Islet precursor cell (in vitro differentiated cells): ENCODE measurements at places on chromosomes 6 and 20.

- no peak for DNase-seq
Observed at GRCh38 chr20:17943343-17943742, 25.3 kb downstream of the SNX5 start.

GRCh38 chr6:48429610-48430009 is 318.6 kb upstream of the PTCHD4 start:
- DNase-seq = no peak

- DNase-seq = no peak
Observed at GRCh38 chr6:80165143-80165542, 58.7 kb downstream of the BCKDHB start.

DNA sequence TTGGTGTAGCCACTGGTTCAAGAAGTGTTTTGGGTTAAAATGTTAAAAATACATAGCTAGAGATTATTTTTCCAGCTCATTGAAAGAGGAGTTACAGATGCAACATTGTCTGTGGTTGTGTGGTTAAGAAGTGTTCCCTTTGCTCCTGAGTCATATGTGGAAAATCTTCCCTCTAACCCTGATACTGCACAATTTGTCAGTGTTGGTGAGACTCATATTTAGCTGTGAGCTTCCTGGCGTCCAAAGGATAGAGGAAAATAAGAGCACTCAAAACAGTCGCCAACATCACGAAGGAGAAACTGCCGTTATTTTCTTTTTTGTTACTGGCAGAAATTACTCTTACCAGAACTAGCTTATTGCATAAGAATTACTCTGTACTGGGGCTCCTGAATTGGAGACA is 250.4 kb downstream of the CDH4 start:
- no peak for DNase-seq

DNA sequence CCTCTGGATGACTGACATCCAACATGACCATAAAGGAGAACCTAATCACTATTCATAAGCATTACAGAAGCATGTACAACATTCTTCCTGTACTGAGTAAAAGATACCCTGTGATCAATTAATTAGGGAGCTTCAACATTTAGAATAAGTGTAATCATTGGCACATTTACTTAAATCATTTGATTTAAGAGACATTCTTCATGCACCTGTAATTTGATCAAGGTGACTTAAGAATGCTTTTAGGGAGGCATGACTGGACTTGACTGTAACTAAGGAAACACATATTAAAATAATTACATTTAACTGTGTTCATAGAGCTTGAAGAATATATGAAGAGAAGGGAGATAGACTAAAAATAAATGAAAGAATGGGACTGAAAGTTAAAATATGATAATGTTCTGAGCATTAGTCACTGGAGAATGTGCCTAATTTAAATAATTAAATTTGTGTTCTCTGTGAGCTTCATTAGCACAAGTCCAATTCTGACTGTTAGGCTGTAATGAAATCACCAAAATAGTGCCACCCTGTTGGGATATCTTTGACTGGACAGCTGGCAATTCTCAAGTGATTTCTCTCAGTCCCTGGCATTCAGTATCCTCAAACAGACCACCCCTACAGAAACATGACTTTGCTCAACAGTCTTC is 295.5 kb upstream of the ADGRB3 start:
- no peak for DNase-seq

GRCh38 chr6:946546-946945 is 253.6 kb upstream of the EXOC2 start:
- DNase-seq = no peak

DNA sequence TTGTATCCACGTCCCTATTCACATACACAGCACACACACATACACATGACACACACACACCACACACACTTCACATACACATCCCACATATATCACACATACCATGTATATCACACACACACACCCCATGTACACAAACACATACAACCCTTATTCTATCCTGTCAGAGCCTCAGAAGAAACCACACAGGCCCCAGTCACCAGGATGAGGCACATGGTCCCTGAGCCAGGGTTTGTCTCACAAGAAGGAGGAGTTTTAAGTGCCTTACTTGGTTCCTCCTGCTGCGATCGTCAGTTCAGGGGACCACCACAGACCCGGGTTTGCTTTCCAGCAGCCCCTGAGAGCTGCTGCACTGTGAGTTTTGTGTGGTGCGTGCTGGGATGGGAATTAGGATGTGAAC is 23.6 kb downstream of the BFSP1 start:
- no peak for DNase-seq

DNA sequence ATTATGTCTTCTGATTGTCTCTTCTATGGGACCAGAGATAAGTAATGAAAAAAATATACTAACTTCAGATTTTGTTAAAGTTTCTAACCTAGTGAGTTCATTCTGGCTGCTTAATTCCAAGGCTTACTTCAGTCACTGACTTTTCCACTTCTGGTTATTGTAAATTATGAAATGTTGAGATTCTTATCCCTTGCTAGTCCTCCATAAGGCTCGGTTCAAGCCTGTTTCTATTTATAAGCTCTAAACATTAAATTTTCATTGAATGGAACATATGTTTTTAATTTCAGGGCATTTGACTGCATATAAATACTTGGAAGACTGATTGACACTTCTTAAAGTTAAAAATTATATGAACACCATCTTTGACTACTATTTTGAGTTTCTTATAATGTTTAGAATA is 23.6 kb upstream of the NKAIN2 start:
- no peak for DNase-seq

DNA sequence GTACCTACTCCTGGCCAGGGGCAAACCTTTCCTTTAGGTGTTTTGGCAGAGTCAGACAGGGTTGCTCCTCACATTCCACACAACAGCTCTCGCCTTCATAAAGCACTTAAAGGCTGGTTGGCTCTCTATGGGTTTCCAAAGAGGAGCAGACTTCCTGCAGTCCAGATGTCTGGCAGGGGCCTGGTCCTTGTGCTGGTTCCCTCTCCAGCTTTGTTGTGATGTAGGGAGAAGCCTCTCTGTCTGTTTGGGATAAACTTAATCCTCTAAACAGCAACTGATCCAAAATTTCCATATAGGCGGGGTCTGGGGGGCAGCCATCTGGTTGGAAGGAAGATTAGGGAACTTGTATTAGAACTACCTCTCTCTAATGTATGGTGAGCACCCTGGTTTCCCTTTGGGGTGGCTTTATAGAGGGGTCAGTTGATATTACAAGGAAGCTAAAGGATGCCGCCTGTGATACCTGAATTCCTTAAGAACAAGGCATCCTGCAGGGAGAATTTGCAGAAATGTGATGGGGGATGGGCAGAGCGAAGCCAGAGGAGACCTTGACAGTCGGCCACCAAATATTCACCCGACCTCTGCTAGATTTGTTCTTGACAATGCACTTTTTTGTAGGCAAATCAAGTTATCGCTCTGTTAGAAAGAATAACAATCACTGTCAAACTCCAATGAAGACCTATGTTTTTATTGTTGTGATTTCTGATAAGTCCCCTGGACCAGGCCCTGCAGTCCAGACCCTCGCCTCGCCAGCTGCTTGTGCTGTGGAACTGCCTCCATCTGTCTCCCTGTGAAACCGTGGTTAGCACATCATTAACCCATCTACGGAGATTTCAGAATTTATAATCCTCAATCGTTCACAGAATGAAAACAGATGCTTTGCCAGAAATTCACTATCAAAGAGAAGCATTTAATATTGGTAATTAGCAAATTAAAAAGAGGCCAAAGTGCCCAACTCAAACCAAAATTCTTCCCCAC is 94.0 kb upstream of the RALGAPA2 start:
- no peak for DNase-seq

DNA sequence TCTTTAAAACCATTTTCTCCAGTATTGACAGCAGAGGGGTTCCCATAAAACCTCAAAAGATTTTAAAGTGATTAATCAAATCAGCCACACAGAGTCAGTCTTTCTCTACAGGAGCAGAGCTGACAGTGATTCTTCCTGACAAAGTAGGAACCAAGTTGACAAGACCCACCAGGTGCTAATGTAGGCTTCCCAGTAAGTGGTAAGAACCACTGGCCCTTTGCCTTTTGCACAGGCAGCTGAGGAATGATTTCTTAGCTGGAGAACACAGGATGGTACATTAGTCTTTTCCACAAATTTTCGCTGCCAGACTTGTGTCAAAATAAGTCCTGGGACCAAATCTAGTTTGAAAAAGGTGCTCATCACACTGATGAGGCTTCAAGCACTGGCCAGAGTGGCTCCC is 95.8 kb downstream of the ARMC2 start:
- DNase-seq = no peak

DNA sequence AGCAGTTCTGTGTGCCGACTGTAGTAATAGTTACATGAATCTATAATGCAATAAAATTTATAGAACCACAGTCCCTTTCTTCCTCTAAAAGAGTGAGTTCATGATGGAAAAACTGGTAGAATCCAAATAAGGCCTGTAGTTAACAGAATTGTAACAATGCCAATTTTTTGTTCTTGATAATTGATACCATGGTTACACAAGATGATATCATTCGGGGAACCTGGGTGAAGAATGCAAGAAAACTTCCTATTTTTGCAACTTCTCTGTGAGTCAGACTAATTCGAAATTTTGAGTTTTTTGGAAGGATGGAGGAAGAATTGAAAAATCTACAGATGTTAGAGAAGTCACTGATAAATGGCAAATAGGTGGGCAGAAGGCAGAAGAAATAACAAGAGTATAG is 381.8 kb downstream of the CDKAL1 start:
- no peak for DNase-seq

- no peak for DNase-seq
Observed at GRCh38 chr6:81138236-81138635, 614.2 kb downstream of the TENT5A start.

- no peak for DNase-seq
Observed at GRCh38 chr6:133254552-133255228, 13.5 kb downstream of the EYA4 start.

DNA sequence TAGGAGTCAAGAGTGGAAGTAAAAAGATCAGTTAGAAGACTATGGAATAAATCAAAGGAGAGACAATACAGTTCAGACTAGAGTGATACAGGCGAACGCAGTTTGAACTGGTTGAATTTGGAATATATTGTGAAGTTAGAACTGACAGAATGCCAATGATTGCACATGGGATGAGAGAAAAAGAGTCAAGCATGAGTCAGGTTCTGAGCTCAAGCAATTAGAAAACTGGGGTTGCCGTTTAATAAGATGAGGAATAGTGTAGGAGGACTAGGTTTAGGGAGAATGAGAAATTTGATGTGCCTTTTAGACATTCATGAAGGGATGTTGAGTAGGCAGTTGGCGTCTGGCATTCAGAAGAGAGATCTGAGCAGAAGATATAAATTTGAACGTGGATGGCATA is 8.0 kb downstream of the RNF217 start:
- DNase-seq = no peak

DNA sequence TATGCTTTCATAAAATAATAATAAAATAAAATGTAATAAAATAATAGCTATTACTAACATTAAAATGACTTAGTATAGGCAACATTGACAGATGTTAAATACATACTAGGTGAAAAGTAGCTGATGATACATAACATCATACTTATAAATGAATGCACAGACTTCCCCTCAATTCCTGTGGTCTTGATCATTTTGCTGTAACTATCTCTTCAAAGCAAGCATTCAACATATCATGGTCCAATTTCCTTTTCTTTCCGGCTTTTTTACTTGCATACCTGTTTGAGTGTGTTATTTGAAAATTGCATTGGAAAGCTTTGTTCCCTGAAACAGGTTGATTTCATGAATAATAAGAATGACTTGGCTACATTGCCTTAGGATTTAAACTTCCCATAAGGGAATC is 309.3 kb downstream of the HDGFL1 start:
- DNase-seq = no peak

DNA sequence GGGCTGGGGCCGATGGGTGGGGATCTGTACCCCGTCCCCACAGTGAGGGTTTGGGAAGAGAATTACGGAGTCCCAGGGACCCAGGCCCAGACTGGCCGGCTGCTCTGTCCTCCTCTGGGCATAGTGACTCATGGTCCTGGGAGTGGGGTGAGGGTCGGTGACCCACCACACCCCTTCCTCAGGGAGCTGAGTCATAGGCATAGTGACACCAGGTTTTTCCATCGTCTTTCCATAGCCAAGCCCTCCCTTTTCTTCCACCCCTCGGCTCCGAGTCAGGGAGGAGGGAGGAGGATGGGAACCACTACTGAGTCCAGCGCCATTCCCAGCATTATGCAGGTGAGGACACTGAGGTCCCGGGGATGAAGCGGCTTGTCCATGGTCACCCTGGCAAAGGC is 8.9 kb downstream of the CYP21A2 start:
- peak; percentile 84 for DNase-seq

- DNase-seq = no peak
Observed at GRCh38 chr6:122788663-122789181, 336 bp upstream of the SMPDL3A start.

- no peak for DNase-seq
Observed at GRCh38 chr20:53592992-53593465, 610 bp downstream of the ZNF217 start.

DNA sequence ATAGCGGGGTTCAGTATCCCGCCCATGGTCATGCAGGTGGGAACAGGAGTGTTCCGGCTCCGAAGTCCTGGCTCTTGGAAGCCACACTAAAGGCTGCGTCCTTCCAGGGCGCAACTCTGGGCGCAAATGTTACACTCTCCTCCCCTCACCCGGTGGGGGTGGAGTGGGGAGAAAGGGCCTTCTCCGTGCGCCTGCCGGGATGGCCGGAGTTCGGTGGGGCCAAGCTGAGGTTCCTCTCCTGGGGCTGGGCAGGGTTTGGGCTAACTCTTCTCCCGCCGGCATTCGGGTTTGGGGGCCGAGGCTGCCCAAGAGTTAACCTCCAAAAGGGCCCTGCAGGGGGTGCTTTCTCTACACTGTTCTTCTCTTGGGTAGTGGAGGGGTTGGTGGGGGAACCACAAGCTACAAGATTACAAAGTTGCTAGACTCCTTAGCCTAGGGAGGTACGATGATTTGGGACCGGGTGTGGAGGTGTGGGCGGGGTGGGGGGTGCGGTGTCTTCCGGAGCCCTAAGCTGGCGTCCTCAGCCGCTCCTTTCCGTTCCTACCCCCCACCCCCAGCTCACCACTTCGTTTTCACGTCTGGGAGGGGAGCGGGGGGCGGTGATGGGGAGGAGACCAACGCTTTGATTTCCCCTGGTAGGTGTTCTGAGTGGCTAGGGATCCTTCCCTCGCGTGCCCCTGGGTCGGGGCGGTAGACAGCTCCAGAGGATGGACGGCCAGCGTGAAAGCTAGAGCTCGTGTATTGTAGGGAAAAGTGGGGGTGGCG is 12.3 kb downstream of the NRN1 start:
- no peak for DNase-seq

- DNase-seq = no peak
Observed at GRCh38 chr6:81820980-81821379, 68.5 kb upstream of the TENT5A start.
